ENCODE measurements at places on chromosomes 5 and 9.

GRCh38 chr9:35258660-35259474, 97.1 kb downstream of the UNC13B start:
- H3K36me3 ChIP-seq, result no peaks in the 10 kb centered on the region
- no peak overlapping the region for H3K4me3 ChIP-seq
- H3K4me1 ChIP-seq, result peaks cover 4% of the 10 kb centered on the region
- H3K27ac ChIP-seq, result no peak overlapping the region
- H3K27me3 ChIP-seq, result peaks cover 6% of the 10 kb centered on the region

DNA sequence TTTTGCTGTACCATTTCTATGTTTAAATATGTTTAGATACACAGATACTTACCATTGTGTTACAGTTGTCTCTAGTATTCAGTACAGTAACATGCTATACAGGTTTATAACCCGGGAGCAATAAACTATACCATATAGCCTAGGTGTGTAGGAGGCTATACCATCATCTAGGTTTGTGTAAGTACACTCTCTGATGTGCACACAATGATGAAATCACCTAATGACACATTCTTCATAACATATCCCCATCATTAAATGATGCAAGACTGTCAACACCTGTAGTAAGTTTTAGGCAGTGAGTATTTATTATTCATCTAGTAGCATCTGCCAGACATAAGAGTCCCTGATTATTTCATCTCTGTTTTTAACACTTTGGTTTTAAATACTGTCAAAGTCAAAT, 7.3 kb upstream of the DHFR start:
- H3K4me1 ChIP-seq, result peaks cover 7% of the 10 kb centered on the region
- no peak overlapping the region for H3K4me3 ChIP-seq
- DNase-seq, result no peak

- H3K27ac ChIP-seq, result no peak overlapping the region
- DNase-seq, result no peak
- peaks cover 2% of the 10 kb centered on the region for H3K27me3 ChIP-seq
- H3K4me3 ChIP-seq, result no peak overlapping the region
- H3K4me1 ChIP-seq, result no peaks in the 10 kb centered on the region
These were observed 121.1 kb upstream of the SLIT3 start for GRCh38 chr5:169422087-169422486.

- no peak overlapping the region for H3K4me3 ChIP-seq
- no peaks in the 10 kb centered on the region for H3K27me3 ChIP-seq
- H3K4me1 ChIP-seq, result no peaks in the 10 kb centered on the region
- no peak overlapping the region for H3K27ac ChIP-seq
- H3K36me3 ChIP-seq, result no peaks in the 10 kb centered on the region
These were observed 511.1 kb downstream of the HTR1A start for GRCh38 chr5:63451188-63451587.

GRCh38 chr9:88326015-88326414, 62.2 kb upstream of the SPIN1 start:
- peaks cover 12% of the 10 kb centered on the region for H3K36me3 ChIP-seq
- H3K4me3 ChIP-seq, result no peak overlapping the region
- no peak for DNase-seq
- H3K27me3 ChIP-seq, result no peaks in the 10 kb centered on the region

GRCh38 chr9:112569186-112569585, 82.6 kb downstream of the KIAA1958 start:
- no peak overlapping the region for H3K27ac ChIP-seq
- no peaks in the 10 kb centered on the region for H3K36me3 ChIP-seq
- H3K4me3 ChIP-seq, result no peak overlapping the region
- H3K27me3 ChIP-seq, result no peaks in the 10 kb centered on the region
- peaks cover 2% of the 10 kb centered on the region for H3K4me1 ChIP-seq

DNA sequence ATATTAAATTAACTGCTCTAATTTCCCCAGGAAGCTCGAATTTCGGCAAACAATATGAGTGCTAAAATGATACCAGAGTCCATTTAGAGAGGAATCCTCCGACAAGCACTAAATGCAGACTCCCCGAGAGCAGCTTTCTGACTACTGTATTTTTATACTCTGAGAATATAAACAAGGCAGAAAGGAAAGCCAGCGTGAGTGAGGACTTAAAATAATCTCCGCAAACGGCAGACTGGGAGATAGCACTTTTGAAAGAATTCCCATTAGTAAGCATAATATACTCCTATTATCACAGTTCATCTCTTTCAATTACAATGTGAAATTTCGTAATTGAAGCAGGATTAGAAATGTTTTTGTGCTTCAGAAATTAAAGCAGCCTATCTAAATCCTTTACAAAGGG, 269.4 kb upstream of the PANK3 start:
- peaks cover 28% of the 10 kb centered on the region for H3K4me1 ChIP-seq
- H3K27me3 ChIP-seq, result peaks cover 11% of the 10 kb centered on the region
- no peak overlapping the region for H3K27ac ChIP-seq
- no peaks in the 10 kb centered on the region for H3K36me3 ChIP-seq

- no peak overlapping the region for H3K4me3 ChIP-seq
- H3K4me1 ChIP-seq, result peaks cover 13% of the 10 kb centered on the region
- H3K27me3 ChIP-seq, result peaks cover 2% of the 10 kb centered on the region
- no peak for DNase-seq
- no peak overlapping the region for H3K27ac ChIP-seq
- H3K36me3 ChIP-seq, result no peaks in the 10 kb centered on the region
These were observed 11.5 kb upstream of the SSBP2 start for GRCh38 chr5:81762401-81762800.

DNA sequence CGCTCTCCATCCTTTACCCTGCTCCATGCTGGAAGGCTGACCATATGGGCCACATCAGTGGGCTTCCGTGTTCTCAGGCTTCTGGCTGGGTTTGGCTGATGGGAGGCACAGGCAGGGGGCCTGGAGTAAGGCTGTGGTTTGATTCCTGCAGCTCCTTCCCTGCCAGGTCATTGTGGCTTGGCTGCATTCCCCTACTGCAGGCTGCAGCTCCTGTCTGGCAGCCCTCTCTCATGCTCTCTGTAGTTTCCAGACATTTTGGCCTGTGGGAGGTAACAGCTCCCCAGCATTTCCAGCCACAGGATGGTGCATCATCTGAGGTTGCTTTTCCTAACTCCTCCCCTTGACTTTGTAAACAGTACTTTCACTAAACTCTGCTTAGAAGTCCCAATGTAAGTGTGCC, 102.0 kb upstream of the PTPN3 start:
- no peak overlapping the region for H3K27ac ChIP-seq
- H3K4me3 ChIP-seq, result no peak overlapping the region
- H3K4me1 ChIP-seq, result no peaks in the 10 kb centered on the region
- H3K36me3 ChIP-seq, result no peaks in the 10 kb centered on the region
- DNase-seq, result no peak

GRCh38 chr5:51632793-51633192, 249.5 kb downstream of the ISL1 start:
- H3K27me3 ChIP-seq, result no peaks in the 10 kb centered on the region
- H3K36me3 ChIP-seq, result no peaks in the 10 kb centered on the region
- no peak overlapping the region for H3K4me3 ChIP-seq
- H3K27ac ChIP-seq, result no peak overlapping the region

DNA sequence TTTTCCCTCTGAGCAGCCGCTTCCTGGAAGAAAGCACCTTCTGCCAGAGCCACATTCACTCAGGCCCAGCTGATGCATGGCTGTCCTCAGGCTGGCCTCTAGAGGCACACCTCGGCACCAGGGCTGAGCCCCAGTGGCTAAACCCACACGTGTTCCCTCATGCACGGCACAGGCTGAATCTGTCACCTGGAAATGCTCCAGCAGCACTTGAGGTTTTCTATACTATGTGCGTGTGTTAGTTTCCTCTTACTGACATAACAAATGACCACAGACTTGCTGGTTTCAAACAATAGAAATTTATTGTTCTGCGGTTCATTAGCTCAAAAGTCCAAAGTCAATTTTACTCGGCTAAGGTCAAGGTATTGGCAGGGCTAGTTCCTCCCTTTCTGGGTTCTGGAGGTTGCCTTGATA, 141.4 kb downstream of the LRRC70 start:
- peaks cover 25% of the 10 kb centered on the region for H3K27me3 ChIP-seq
- H3K27ac ChIP-seq, result no peak overlapping the region
- H3K4me1 ChIP-seq, result no peaks in the 10 kb centered on the region

GRCh38 chr5:14035859-14036503, 91.5 kb upstream of the DNAH5 start:
- DNase-seq, result no peak
- no peak overlapping the region for H3K4me3 ChIP-seq
- H3K27ac ChIP-seq, result no peak overlapping the region
- H3K27me3 ChIP-seq, result peaks cover 12% of the 10 kb centered on the region

- no peak overlapping the region for H3K27ac ChIP-seq
- no peaks in the 10 kb centered on the region for H3K36me3 ChIP-seq
- H3K4me3 ChIP-seq, result no peak overlapping the region
- DNase-seq, result no peak
- no peaks in the 10 kb centered on the region for H3K4me1 ChIP-seq
- peaks cover 36% of the 10 kb centered on the region for H3K27me3 ChIP-seq
These were observed 140.1 kb upstream of the PALM2AKAP2 start for GRCh38 chr9:109639674-109640579.

Data from activated CD8-positive, alpha-beta T cell treated with anti-CD3 and anti-CD28 coated beads, Interleukin-2, amount 10 ng/mL, durations not matched to agents 7 days and 5 days (primary cell).